Ascending aorta (tissue), 2 donors: ENCODE measurements at places on chromosomes 3 and 15. TPM values are rescaled to one million over a fixed set of nuclear protein-coding genes. Genes with fewer than 3 reads are reported as not detected.

Gene SSUH2
- total RNA-seq, result not detected

GRCh38 chr3:14647976-14648955 lies 3.3 kb upstream of the CCDC174 start:
- H3K27me3 ChIP-seq, result no peaks in the 10 kb centered on the region
- H3K36me3 ChIP-seq, result no peaks in the 10 kb centered on the region
- no peak for DNase-seq
- H3K27ac ChIP-seq, result peak overlapping the region; percentile 3
- no peak overlapping the region for H3K4me3 ChIP-seq

DNA sequence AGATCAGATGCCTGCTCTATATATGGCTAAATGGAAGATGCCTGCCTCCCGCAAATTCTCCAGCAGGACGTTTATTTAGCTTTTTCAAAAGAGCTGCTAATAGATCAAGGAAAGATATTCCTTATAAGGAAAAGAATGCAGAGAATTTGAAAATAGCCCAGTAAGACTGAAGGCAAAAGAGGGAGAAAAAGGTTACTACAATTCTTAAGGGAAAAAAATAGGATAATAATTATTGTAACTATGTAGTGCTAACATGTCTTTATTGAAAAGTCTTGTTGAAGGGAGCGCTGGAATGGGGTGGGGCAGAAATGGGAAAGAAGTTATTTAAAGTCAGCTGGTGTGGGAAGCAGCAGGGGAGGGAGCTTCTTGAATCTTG lies 2.9 kb downstream of the TPM1 start:
- peak overlapping the region; percentile 76 for H3K4me3 ChIP-seq
- H3K27me3 ChIP-seq, result no peaks in the 10 kb centered on the region
- peaks cover 36% of the 10 kb centered on the region for H3K36me3 ChIP-seq
- peak overlapping the region; percentile 98 for H3K27ac ChIP-seq
- H3K4me1 ChIP-seq, result peaks cover 34% of the 10 kb centered on the region
- DNase-seq, result no peak

Gene GOLGA8T
- 1.4 TPM for total RNA-seq

GRCh38 chr3:57796261-57796660 lies 40.2 kb downstream of the SLMAP start:
- no peak overlapping the region for H3K27ac ChIP-seq
- no peaks in the 10 kb centered on the region for H3K36me3 ChIP-seq
- H3K27me3 ChIP-seq, result no peaks in the 10 kb centered on the region
- H3K4me1 ChIP-seq, result peaks cover 6% of the 10 kb centered on the region

Gene HESX1
- total RNA-seq, result not detected

Gene FETUB
- not detected for total RNA-seq

DNA sequence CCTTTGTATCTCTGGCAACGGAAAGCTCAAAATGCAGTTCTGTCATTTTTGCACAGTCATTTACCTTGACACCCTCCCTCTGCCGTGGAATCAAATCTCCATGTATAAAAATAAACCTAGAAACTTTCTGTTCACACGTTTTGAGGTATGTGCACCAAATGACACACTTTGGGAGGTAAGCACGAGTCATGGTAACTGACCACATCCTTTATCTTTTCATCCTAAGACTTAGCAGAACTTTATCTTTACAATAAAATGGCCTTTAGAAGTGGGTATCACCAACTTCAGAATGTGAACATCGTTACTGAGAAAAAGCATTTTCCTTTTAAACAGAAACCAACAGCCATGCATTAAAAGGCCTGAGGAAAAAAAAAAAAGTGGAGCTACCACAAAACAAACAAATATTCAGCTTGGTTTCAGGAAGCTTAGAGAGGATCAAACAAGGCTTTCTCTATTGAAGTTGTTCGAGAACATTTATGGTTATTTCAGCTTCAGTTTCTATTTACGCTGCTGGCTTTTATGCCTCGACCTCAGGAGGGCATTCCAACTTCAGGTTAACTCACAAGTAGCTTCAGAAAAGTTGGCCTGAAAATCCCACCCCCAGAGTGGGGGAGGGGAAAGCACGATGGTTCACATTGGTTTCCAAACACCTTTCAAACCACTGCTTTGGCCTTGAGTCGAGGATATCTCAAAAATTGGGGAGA lies 171.1 kb upstream of the ICE2 start:
- no peak overlapping the region for H3K27ac ChIP-seq
- H3K36me3 ChIP-seq, result no peaks in the 10 kb centered on the region
- no peak overlapping the region for H3K4me3 ChIP-seq
- no peaks in the 10 kb centered on the region for H3K27me3 ChIP-seq
- DNase-seq, result no peak

DNA sequence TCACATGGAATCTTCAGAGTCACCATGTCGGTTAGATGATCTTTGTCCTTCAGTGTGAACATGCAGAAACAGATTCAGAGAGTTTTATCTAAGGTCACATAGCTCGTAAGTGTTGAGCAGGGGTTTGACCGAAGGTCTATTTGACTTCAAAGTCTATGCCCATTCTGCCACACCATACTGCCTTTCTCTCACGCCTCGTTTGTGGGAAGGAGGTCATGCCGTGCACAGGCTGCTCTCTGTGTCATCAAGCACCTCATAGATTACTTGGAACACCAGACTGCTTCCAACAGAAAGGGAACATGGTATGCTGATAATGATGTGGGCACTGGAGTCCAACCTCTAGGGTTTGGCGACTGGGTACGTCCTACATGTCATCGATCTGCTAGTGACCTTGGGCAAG lies 128.8 kb downstream of the SV2B start:
- H3K27me3 ChIP-seq, result no peaks in the 10 kb centered on the region
- H3K4me1 ChIP-seq, result no peaks in the 10 kb centered on the region
- H3K4me3 ChIP-seq, result no peak overlapping the region
- no peak for DNase-seq

DNA sequence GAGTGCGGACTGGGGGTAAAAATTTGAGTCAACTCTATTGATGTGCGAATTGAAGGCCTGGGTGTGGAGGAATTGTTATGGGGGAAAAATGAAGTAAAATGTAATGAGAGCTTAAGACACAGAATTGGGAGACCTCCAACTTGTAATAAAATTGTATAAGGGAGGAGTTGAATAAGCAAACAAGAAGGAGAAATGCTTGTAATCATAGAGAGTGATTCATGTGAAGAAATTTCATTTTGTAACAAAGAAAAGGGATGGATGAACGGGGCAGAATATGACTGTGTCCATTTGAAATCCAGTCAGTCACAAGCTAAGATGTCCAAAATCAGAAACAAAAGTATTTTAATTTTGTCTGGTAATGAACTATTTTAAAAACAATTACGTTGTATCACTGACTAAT lies 552.3 kb downstream of the NAALADL2 start:
- no peak for DNase-seq
- no peaks in the 10 kb centered on the region for H3K27me3 ChIP-seq
- no peak overlapping the region for H3K27ac ChIP-seq

DNA sequence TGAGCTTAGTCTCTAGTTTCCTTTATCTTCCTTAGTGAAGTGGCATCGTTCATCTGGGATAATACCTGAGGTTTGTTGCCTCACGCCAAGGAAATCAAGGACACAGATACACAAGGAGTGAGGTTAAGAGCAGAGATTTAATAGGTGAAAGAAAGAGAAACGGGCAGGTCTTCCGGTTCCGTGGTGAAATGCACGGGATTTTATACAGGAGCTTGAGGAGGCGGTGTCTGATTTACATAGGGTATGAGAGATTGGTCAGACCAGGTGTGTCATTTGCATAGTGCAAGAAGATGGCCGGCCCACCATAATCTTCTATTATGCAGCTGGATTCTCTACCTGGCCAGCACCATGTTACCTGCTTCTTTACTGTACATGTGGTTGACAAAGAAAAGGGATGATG lies 17.2 kb downstream of the ARRDC4 start:
- H3K4me1 ChIP-seq, result no peaks in the 10 kb centered on the region
- no peak overlapping the region for H3K4me3 ChIP-seq
- H3K27ac ChIP-seq, result no peak overlapping the region

GRCh38 chr15:57382215-57382614 lies 5.9 kb downstream of the CGNL1 start:
- no peak for DNase-seq
- H3K27me3 ChIP-seq, result no peaks in the 10 kb centered on the region
- H3K4me1 ChIP-seq, result peaks cover 13% of the 10 kb centered on the region
- peak overlapping the region; percentile 8 for H3K27ac ChIP-seq

- no peaks in the 10 kb centered on the region for H3K27me3 ChIP-seq
- no peaks in the 10 kb centered on the region for H3K36me3 ChIP-seq
- no peak for DNase-seq
- H3K27ac ChIP-seq, result peak overlapping the region; percentile 97
- H3K4me1 ChIP-seq, result peaks cover 58% of the 10 kb centered on the region
These were observed 115.6 kb downstream of the FNDC3B start for GRCh38 chr3:172154768-172155664.

DNA sequence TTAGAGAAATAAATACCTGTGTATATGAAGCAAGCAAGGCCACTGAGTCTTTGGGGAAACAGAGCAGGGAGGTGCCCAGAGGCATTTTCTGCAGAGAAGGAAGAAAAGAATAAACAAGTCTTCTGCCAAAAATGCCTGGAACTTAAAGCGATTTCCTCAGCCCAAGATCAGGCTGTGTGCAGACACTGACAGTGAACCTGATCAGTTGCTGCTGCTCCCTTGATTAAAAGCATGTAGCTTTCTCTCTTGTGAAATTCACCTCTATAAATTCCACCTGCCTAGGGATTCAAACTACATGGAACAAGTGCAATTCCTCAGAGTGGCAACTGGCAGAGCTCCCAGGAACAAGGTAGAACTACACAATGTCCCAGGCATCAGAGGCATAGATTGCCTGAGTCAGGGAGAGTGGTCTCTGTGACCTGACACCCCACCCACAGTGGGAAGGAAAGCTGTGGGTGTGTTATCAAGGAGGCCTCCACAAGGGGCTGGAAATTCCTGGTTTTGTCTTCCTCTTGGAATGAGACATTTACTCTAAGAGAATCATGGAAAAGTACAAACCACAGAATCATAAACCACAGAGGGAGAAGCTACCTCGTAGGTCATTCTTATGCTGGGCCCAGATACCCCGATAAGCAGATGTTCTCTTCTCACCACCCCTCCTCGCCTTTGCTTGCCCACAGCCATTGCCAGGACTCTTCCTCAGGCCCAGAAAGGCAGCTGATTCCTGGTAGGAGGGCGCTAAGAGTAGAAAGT lies 1.8 kb upstream of the ZBTB38 start:
- H3K27me3 ChIP-seq, result no peaks in the 10 kb centered on the region
- no peaks in the 10 kb centered on the region for H3K36me3 ChIP-seq
- peaks cover 6% of the 10 kb centered on the region for H3K4me1 ChIP-seq
- no peak overlapping the region for H3K4me3 ChIP-seq

GRCh38 chr15:58264053-58264971 lies 126.1 kb downstream of the AQP9 start:
- DNase-seq, result no peak
- no peak overlapping the region for H3K27ac ChIP-seq
- no peak overlapping the region for H3K4me3 ChIP-seq
- no peaks in the 10 kb centered on the region for H3K27me3 ChIP-seq
- no peaks in the 10 kb centered on the region for H3K4me1 ChIP-seq

- no peak for DNase-seq
- no peaks in the 10 kb centered on the region for H3K27me3 ChIP-seq
- H3K4me3 ChIP-seq, result no peak overlapping the region
- no peaks in the 10 kb centered on the region for H3K36me3 ChIP-seq
These were observed 161.5 kb downstream of the TBC1D5 start for GRCh38 chr3:17580901-17581300.

DNA sequence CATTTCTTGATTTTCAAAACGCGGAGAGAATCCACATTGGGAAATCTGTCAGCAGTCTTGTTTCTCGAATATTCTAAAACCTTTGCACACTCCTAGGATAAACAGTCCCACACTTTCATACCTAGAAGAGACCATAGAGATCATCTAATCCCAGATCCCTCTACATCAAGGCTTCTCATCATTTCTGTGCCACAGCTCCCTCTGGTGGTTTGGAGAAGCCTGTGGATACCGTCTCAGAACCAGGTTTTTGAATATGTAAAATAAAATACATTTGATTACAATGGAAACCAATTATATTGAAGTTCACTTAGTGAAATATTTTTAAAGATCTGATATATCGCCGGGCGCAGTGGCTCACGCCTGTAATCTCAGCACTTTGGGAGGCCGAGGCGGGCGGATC lies 211.9 kb upstream of the GOLGA6L4 start:
- H3K4me3 ChIP-seq, result no peak overlapping the region
- H3K4me1 ChIP-seq, result no peaks in the 10 kb centered on the region
- DNase-seq, result no peak
- H3K27ac ChIP-seq, result no peak overlapping the region

Gene MKRN2
- 25.2 TPM for total RNA-seq

- no peak overlapping the region for H3K27ac ChIP-seq
- no peak overlapping the region for H3K4me3 ChIP-seq
- no peaks in the 10 kb centered on the region for H3K4me1 ChIP-seq
- H3K36me3 ChIP-seq, result no peaks in the 10 kb centered on the region
- H3K27me3 ChIP-seq, result no peaks in the 10 kb centered on the region
These were observed 42.5 kb downstream of the CMTM6 start for GRCh38 chr3:32460031-32460749.

Gene THRB
- 24.7 TPM for total RNA-seq

- H3K36me3 ChIP-seq, result no peaks in the 10 kb centered on the region
- H3K27me3 ChIP-seq, result no peaks in the 10 kb centered on the region
- H3K4me1 ChIP-seq, result no peaks in the 10 kb centered on the region
- H3K27ac ChIP-seq, result no peak overlapping the region
- DNase-seq, result no peak
These were observed 381.2 kb upstream of the TBL1XR1 start for GRCh38 chr3:177578488-177578887.

Gene UROC1
- total RNA-seq, result not detected

DNA sequence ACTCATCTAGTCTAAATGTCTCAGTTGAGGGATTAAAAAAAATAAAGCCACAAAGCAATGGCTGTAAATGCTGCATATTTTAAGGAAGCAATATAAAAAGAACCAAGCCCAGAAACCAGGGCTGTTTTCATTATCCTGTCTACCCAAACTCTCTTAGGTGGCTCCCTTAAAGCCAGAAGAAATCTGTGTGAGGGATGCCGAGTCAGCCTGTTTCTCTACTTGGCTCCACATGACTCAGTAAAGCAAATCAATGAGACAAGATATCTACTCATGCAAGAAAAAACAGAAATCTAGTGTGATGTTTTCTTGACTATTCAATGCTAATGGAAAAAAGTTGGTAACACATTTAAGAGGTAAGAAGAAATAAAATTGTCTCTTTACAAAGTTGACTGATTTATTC lies 296.2 kb downstream of the ZBTB20 start:
- H3K27me3 ChIP-seq, result no peaks in the 10 kb centered on the region
- H3K4me3 ChIP-seq, result no peak overlapping the region
- peaks cover 2% of the 10 kb centered on the region for H3K4me1 ChIP-seq
- H3K27ac ChIP-seq, result no peak overlapping the region

DNA sequence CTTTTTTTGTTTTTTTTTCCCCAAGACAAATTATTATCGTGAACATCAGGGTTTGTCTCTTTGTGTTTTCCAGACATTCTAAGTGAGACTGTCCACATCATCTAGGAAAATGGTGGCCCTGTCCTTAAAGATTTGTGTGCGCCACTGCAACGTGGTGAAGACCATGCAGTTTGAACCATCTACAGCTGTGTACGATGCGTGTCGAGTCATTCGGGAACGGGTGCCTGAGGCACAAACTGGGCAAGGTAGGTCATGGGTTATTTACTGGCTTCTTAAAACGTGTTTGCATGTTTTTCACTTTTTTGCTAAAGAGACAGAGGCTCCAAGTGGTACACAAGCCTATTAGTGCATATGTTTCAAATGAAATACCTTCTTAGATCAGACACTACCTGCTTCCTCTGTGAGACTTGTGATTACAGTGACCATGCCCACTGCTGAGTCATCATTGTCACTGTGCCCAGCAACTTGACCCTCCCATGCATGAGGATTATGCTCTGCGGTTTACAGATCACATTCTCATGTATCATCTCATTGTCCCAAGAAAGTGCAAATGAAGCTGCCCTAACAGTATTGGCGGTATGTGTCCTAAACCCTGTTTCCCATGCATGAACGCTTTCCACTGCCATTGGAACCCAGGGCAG lies 395.2 kb upstream of the TPM1 start:
- H3K4me3 ChIP-seq, result no peak overlapping the region
- DNase-seq, result no peak
- peaks cover 4% of the 10 kb centered on the region for H3K36me3 ChIP-seq
- no peaks in the 10 kb centered on the region for H3K27me3 ChIP-seq
- no peaks in the 10 kb centered on the region for H3K4me1 ChIP-seq
